Stimulated activated CD4-positive, alpha-beta T cell treated with anti-CD3 and anti-CD28 coated beads, Interleukin-4, amount 100 ng/mL, for 24 hours (primary cell): ENCODE measurements at places on chromosomes 5 and 9.

DNA sequence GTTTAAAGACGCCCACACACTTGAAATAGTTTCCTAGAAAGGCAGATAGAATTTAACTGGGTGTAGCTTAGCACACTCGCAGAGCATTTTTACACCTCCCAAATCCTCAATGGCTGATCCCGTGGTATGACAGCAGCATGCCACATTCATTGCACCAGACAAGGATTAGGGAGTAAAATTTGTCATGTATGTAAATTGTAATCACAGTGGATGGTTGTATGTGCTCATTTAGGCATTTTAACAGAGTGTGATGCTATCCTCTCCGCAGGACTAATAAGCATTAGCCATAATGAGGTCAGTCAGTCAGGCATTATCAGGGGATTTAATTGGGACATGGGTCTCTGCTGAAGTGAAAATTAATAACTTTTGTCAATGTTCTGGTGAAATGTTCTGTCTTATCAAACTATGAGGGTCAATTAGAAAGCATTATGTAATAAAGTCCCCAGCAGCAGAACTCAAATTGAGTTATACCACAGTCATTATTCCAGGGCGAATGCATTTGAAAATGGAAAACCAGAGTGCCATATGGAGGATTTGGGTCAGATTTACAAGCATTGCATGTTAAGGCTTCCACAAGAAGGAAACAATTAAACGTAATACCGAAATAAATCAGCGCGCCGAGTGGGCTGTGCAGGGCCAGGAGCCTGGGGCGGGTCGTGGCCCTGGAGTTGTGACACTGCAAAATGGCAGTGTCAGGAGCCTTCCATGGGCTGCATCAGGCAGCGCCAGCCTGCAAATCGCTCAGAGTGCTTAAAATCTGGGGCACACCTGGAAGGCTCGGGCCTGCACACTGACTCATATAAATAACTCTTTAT is 602.2 kb downstream of the BNC2 start:
- DNase-seq: no peak

DNA sequence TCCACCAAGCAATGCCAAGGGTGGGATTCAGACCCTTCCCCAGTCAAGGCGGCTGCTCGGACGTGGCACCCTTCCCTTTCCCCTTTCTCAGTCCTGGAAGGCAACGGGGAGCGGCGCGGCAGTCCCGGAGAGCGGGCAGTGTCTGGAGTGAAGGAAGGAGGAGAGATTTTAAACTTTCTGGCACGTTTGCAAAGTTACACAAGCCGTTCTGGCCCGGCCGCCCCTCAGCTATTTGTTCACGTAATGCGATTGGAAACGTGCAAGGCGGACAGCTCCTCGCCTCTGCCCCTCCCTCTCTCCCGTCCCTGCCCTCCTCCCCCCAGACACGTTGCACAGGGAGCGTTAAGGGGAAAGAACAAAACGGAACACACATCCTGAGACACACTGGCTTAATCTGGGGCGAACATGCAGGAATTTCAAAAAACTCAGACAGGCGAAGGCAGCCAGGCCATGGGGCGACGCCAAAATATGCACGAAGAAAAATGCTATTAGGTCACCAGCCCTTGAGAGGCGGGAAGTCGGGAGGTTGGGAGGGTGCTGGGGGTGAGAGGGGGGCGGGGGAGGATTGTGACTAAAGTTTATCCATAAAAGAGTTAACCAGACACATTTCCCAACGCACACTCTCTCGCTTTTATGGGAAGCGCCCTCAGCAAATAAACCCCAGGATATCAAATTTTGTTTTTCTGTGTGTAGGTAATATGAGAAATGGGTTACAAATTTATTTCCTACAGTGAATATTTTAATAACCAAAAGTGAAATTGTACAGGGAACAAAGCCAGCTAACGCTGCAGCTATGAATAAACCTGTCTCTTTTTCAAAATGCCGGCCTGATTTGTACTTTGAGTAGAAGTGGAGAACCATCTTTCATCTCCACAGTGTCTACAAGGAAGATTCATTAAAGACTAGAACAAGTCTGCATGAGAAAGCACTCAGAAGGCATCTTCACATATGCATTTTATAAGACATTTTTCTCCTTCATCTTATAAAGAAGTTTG is at the start of gene LOX:
LOX (minus strand) TSS at position 144 of the 995 bp plus-strand sequence. CDS start 274 bp downstream, outside the sequence.
- DNase-seq: no peak

- no peak for DNase-seq
These were observed 128.8 kb upstream of the MAP3K1 start for GRCh38 chr5:56686337-56687195.

- DNase-seq: no peak
These were observed 63.1 kb downstream of the GRAMD2B start for GRCh38 chr5:126486332-126486731.

DNA sequence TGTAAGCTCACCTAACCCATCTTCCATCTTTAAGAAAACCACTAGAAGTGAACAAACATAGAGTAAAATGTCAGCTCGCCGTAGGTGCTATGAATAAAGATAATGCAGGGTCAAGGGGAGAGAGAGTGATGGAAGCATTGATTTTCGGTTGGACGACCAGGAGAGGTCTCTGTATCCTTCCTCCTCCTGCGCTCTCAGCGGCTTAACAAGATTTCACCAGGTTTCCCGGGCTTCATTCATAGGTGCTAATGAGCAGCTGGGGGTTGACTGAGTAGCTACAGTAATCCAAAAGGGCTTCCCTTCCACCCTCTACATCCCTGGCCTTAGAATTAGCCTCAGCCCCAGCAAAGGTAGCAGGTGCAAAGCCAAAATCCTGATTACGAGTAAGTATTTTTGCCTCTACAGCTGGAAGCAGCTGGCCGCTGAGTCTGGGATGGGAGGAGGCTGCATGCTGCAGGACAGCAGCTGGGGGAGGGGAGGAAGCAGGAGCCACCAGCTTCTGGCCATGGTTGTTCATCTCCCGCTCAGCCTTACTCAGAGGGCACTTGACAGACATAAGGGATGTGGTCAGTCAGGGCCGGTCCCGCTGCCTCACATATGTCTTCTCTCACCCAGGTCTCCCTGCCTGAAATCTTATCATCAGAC is 112.0 kb upstream of the IL12B start:
- no peak for DNase-seq

GRCh38 chr5:29296548-29296947 is 1896.9 kb upstream of the CDH6 start:
- no peak for DNase-seq

GRCh38 chr5:88761269-88761850 is 121.6 kb downstream of the MEF2C start:
- DNase-seq: no peak

GRCh38 chr9:90240541-90240940 is 402.1 kb downstream of the DIRAS2 start:
- DNase-seq: no peak
